GM04503 (cell line): ENCODE measurements at places on chromosomes 7 and 10.

DNA sequence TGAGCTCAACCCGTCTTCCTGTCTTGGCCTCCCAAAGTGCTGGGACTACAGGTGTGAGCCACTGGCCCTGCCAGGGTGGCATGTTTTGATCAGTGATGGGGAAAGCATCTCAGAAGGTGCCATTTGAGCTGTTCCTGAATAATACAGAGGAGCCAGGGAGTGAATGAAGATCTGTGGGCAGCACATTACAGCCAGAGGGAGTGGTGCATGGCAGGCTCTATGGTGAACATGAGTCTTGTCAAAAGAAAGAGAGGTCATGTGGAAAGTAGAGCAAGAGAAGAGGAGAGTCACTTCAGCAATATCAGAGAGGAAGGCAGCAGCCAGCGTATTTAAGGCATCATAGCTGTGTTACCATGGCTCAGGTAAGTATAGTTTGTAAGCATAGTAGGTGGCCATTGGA lies 275.7 kb upstream of the LRGUK start:
- no peak for DNase-seq

DNA sequence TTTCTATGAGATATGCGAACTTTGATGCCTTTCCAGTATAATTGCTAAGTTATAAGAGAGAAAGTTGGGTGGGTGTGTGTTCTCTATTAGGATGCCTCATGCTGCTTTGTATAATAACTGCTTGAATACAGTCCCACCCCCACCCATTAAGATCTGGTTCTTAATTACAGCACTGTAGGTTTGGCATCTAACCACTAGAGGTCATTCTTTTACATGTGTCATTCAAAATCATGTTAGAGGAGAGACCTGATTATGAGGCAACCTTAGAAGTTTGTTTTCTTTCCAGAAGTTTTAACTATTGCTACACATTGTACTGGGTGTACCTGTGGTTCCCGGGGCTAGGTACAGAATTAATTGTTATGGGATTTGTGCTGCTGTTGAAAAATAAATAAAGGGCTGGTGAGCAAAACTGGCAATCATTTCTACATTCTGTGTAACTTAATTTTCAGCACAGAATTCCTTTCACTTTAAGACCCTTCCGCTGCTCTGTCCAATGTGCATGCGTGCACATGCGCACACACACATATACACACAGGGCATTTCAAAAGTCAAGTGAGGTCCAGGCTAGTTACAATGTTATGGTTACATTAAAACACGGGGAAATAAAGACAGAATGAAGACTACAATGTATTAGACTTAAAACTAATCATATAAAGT lies 1156.3 kb downstream of the SORCS3 start:
- DNase-seq: no peak

- DNase-seq: peak; percentile 61
These were observed 3.6 kb upstream of the ZEB1 start for GRCh38 chr10:31315453-31315852.

DNA sequence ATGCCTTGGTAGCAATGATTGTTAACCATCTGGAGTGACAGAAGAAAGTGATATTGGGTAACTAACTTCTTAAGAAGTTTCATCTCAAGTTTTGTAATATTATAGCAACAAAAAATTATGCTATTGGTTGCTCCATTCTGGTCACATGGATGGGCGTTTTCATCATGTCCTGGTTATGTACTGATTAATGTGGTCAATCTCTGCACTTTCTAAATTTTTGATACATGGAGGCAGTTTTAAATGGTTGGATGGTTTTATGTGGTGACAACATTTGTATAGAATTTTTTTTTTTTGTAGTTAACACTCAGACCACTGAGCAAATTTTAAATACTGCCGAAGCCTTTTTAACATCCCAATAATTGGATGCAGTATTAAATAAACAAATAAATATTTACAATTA lies 55.2 kb upstream of the CCAR1 start:
- DNase-seq: peak; percentile 51

DNA sequence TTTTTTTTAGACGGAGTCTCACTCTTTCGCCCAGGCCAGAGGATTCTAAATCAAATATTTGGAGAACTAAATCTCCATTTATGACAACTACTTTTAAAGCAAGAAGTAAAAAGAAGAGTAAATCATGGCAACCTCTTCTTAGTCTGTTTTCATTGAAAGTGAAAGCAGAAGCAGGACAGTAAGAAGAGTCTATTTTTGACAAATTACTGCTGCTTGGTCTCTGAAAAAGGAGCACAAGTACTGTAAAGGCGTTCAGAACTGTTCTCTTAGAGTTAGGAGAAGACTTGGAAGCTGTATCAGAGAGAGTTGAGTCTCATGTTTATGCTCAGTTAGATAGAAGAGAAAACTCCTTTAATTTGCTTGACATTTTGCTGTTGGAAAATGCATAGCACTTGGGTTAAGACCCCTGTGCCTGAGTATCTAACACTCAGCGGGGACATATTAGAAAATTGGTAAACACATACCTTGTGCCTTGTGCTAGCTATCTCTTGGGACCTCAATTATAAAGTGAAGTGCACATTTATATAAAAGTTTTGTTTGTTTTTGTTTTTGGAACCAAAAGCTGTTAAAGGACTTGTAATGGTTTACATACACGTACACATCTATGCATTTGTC lies 433.0 kb downstream of the ANKRD7 start:
- no peak for DNase-seq

DNA sequence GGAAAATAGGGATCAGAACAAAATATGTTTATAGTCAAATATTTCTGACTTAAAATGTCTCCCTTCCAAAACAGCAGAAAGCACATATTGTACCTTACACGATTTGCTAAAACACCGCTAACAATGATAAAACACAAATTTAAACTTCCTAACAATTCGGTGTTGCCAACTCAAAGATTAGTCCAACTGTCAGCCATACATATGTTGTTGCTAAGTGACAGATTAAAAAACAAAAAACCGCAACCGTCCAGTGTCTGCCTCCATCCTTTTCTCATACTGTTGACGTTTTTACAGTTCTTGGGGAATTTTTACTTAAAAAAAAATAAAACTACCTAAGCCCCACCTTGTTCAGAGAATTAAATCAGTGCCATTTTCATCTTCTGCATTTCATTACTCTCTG lies 118.0 kb downstream of the RAB11FIP2 start:
- no peak for DNase-seq

- DNase-seq: no peak
These were observed 119.9 kb downstream of the LARP4B start for GRCh38 chr10:811379-812175.

- DNase-seq: no peak
These were observed 122.3 kb downstream of the TRIL start for GRCh38 chr7:28835800-28836199.

GRCh38 chr7:75963381-75963995 lies 30.9 kb downstream of the TMEM120A start:
- DNase-seq: no peak

GRCh38 chr10:45460235-45460878 lies 86.3 kb downstream of the ALOX5 start:
- DNase-seq: no peak

DNA sequence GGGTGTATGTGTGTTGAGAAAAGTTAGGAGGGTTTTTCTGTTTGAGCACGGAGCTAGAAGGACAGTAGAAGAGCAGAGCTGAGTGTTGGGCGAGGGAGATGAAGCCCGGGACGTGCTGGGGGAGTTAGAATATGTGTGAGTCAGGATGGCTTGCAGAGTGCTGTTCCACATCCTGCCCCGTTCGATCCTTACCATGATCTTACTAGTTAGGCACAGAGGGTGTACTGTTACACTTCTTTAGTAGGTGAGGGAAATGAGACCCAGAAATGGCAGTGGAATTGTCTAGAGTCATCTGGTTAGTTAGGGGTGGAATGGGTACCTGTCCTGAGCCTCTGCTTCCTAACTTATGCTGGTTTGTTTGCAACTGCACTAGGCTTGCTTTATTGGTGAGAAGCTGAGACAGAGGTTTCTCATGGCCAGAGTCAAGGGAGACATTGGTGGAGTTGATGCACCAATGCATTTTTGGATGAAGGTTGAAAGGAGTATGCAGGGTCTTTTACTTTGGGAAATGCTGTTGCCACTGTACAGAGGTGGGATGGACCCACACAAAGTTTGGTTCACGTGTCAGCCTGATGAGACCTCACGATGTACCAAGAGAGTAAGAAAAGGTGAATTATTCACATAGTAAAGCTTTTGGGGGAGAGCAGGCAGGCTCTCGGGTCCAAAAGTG lies 42.4 kb downstream of the CCNY start:
- DNase-seq: no peak

DNA sequence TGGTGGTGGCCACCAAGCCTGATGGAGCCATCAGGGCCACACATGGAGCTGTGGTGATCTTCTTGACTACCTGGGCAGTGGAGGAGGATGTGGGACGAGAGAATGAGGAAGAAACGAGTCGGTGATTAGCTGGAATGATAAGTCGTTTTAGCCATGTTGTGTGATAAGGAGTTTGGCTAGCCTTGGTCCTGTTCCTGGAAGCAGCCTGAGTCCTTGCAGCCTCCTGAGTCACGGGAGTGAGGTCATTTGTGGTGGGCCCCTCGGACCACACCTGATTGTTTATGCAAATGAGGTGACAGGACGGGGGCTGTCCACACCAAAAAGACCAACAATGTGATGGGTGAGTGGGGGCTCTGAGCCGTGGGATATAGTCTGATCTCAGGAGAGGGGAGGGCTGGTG lies 554.4 kb downstream of the PTPRN2 start:
- DNase-seq: no peak

- peak; percentile 79 for DNase-seq
These were observed at the start of gene DHTKD1 for GRCh38 chr10:12068449-12069269. TSS of gene DHTKD1 (plus strand) at chr10:12068954. CDS start at chr10:12069034, 80 bp downstream.

GRCh38 chr7:64883113-64883905 lies 19.8 kb upstream of the ZNF273 start:
- DNase-seq: no peak
